ENCODE measurements at places on chromosomes 1 and 21.

GRCh38 chr1:25990251-25990650 lies 7.6 kb downstream of the PAFAH2 start:
- no peak for DNase-seq

- no peak for DNase-seq
Observed at GRCh38 chr21:34345091-34345871, 18.5 kb upstream of the KCNE2 start.

DNA sequence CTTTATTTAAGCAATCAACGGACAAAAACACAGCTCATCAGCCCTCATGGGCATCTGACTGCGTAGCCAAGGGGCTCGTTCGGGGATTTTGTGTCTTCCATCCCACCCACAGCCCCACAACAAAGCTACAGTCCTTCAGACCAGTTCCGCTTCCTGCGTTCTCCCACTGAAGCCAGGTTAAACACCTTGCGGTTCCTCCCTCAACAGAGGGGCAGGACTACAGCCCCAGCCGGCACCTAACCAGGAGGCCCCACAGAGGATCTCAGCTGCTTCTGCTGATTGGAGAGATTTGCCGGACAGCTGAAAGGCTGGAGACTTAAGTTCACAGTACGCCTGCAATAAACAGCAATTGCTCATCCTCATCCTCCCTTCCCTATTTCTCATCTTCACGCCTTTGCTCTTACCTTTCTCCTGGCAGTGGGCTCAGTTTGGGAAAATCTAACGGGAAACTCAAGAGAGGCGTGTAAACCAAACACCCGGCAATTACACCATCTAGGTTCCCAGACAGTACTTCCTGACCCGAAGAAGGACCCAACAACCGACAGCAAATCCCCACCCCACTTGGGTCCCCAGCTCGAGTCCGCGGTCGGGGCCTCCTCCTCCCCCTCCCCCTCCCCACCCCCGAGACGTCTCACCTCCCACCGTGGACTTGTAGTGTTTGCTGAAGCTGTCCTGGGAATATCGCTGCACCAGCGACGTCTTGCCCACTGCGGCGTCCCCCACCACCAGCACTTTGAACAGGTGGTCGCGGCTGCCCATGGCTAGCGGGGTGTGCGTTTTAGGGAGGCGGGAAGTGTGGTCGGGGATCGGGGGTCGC lies 876 bp downstream of the RAB29 start:
- no peak for DNase-seq

DNA sequence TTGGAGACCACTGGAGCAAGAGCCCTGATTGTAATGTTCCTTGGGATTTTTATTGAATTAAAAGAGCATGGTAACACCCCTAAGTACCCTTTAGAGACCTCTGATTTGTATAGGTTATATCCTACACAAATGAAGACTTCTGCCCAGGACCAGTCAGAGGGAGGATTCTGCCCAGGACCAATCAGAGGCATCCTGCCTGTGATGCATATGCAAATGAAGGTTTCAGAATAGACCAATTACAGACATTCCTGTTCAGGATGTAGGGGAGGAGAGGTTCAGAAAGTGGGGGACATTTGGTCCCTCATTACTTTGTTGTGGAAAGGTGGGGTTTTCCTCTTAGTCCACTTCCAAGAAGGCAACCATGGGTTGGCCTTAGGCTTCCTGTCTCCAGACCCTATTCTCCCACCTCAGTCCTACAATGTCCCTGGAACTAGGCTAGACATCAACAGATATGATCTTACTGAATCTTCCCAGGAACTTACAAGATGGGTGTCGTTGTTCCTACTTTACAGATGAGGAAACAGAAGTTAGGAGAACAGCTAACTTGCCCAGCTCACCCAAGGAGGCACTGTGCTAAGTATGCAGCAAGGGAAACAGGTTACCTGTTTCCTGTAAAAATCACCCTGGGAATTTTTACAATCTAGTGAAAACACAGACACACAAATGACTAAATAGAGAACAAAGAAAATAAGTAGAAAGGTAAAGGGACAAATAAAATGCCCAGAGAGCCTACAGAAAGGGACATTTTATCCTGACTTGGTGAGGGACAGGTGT lies 36.8 kb upstream of the SFPQ start:
- DNase-seq: no peak

DNA sequence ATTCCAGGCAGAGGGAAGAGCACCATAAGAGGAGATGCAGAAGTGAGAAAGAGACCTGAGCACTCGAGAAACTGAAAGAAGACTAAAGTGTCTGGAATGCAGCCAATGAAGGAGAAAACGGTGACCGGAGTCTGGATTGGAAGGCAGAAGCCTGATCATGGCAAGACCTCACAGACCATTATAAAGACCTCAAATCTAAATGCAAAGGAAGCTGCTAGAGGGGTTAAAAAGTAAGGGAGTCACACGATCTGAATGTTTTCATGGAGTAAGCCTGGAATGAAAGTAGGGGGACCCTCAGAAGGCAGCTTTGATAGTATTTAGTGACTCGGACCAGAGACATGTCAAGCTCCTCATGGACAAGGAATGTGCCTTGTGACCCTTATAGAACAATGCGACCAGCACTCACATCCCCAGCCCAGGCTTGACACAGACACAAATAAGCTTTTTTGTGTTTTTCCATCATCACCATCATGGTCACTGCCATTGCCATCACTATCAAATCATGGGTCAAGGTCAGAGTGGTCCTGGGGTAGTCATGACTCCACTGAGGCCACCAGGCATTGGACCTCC lies 183.6 kb downstream of the SEC16B start:
- no peak for DNase-seq

DNA sequence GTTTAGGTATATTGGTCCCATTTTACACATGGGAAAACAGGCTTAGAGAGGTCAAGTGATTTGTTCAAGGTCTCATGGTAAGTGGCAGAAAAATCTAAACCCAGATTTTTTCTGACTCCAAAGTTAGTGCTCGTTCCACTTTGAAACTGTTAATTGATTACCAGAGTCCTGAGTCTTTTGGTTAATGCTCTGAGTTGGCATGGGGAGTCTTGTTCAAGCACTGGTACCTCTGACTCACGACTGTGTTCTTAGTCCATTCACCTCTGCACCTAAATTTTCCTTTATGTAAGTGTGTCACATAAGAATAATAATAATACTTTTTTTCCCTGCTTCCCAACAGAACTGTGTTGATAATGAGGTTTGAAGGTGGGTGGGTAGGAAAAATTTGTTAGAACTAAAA lies 59.3 kb downstream of the VANGL2 start:
- no peak for DNase-seq

DNA sequence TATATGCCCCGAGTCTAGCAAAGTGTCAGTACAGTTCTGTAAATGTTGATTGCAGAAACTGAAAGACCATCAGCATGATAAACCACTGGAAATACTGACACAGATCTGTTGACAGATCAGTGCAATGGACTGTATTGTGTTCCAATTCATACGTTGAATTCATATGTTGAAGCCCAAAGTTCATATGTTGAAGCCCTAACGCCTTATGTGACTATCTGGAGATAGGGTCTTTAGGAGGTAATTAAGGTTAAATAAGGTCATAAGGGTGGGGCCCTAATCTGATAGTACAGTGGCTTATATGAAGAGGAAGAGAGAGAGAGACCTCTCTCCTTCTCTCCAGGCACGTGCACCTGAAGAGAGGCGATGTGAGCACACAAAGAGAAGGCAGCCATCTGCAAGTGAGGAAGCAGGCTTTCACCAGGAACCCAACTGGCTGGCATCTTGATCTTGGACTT lies 144.7 kb downstream of the MRPL39 start:
- no peak for DNase-seq

DNA sequence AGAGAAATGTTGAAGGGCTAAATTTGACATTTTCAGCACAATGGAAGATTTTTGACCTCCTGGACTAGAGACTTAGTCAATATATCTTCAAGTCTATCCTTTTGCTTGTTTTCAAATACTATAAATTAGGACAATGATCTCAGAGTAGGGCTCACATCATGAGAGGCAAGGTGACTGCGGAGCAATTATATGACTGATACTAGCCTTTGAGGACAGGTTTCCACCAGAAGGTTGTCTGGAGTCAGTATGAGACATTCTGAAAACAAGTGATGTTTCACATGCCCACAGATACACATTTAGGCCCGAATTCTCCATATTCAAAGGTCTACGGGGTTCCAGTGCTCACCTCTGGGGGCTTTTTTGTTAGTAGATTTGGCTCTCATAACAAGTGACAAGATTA lies 142.3 kb upstream of the SAMSN1 start:
- DNase-seq: no peak

DNA sequence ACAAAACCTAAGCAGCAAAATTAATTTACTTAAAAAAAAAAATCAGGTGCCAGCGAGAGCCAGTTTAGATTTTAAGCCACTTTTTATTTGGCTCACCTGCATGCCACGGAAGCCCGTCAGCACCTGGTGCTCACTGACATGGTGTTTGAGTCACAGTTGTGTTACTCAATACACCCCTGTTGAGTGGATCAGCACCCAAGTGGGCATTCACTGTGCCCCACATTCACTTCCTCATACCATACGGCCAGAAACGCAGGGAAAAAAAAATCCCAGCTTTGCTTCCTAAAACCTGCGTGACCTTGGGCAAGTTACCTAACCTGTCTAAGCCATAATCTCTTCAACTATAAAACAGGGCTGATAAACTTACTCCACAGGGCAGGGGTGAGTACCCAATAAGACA lies 42.8 kb upstream of the SIM2 start:
- DNase-seq: no peak

DNA sequence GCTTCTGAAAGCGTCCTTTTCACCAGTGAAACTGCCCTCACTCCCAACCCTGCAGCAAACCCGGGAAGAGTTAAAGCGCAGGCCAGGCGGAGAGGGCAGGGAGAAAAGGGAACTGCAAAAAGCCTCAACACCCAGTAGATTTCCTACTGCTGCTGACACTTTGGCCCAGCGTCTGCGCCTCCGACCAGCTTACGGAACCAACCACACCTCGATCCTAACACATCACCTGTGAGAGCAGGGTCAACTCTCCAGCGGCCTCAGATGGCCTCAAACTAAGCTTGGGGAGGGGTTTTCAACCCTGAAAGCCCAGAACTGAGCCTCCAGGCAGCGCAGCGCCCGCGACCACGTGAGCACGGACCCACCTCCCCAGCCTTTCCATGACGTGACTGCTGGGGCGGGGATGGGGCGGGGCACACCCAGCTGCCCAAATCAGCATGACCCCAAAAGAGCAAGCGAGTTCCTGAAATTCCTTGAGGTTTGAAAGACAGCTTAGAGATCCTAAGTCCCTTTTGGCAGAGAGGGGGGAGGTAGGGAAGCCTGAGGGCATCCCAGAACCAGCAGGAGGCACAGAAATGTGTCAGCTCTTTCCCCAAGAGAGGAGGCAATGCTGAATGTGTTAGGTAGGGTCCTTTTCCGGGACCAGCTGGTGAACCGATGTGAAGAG lies 59.1 kb downstream of the ITPKB start:
- peak; percentile 51 for DNase-seq

- DNase-seq: no peak
Observed at GRCh38 chr1:188237573-188238348, 1409.0 kb downstream of the PLA2G4A start.

GRCh38 chr1:108624069-108624468 lies 36.8 kb downstream of the HENMT1 start:
- no peak for DNase-seq

DNA sequence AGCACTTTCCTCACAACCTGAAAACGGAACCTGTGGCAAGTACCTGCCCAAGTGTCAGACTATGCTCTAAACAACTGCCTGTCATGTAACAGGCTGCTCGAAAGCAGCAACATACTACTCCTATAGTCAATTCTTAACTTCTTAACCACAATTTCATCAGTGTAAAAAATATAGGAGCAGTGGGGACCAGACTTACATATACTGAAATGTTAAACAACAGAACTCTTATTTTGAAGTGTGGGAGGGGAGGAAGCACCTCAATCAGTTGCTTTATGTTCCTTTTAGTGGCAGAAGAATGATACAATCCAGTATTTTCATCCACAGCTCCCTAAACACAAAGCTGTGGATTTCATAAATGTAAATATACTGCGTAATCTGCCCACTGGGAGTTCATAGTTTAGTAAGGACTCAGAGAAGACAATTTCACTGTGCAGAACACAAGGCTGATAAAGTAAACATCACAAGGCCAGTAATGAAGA lies 44.2 kb downstream of the WLS start:
- DNase-seq: no peak

GRCh38 chr21:33127154-33127867 lies 57.4 kb downstream of the OLIG1 start:
- peak; percentile 29 for DNase-seq

DNA sequence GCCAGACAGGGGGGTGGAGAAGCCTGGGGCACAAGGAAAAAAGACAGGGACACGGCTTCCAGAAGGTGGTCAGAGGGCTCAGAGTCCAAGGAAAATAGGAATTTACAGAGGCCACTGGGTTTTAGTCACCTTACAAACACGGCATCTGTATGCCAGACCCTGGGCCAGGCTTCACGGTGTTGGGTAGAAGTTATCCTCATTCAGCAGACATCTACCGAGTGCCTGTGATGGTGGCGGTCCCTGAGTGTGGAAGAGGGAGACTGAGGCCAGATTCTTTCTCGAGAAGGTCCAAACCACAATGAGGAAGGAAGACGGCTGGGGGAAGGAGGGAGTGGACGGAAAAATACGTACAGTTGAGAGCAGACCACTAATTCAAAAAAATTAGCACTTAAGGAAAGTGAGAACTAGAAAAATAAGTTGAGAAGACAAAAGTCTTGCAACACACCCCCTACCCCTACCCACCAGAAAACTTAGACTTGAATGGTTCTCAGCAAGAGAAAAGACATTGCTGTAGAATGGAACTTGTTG lies 864 bp upstream of the BTG2 start:
- no peak for DNase-seq

GRCh38 chr1:38076455-38076854 lies 29.9 kb upstream of the POU3F1 start:
- no peak for DNase-seq
